ENCODE measurements at places on chromosomes 11 and 22. TPM values are rescaled to one million over a fixed set of nuclear protein-coding genes. Genes with fewer than 3 reads are reported as not detected.

DNA sequence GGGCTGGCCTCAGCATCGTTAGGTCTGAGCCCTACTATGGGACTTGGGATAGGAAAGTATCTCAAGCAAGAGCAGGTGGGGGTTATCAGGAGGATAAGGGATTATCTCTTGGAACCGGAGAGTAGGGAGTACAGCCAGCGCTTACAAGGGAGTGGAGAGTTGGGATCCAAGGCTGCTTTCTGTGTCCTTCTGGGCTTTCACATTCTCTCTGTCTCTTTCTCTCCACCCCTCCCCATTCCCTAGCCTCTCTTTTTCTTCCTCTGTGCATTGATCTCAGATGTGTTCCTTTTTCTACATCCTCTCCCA is 170.2 kb downstream of the BUD13 start:
- no peak overlapping the region for H3K27ac ChIP-seq
- H3K4me1 ChIP-seq, result peaks cover 8% of the 10 kb centered on the region
- no peak for DNase-seq
- no peaks in the 10 kb centered on the region for H3K36me3 ChIP-seq
- H3K27me3 ChIP-seq, result no peaks in the 10 kb centered on the region

DNA sequence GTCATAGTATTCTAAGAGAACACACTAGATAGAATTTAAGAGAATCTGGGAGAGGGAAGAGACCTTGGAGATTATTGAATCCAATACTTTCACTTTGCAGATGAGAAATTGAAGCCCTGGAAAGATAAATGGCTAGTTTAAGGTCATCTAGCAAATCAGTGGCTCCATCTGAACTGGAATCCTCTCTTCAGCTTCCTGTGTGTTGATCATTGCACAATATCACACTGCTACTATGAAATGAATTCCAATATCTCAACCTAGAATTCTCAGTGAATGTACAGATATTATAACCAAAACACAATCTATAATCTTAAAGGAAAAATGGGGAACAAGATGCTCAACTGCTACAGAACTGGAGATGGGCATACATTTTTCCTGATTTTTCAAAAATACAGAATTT is 44.1 kb downstream of the DCUN1D5 start:
- peaks cover 4% of the 10 kb centered on the region for H3K36me3 ChIP-seq
- H3K4me1 ChIP-seq, result no peaks in the 10 kb centered on the region
- H3K27me3 ChIP-seq, result no peaks in the 10 kb centered on the region
- H3K27ac ChIP-seq, result no peak overlapping the region

- no peak overlapping the region for H3K27ac ChIP-seq
- H3K36me3 ChIP-seq, result no peaks in the 10 kb centered on the region
- DNase-seq, result no peak
- no peaks in the 10 kb centered on the region for H3K4me1 ChIP-seq
- no peak overlapping the region for H3K4me3 ChIP-seq
- no peaks in the 10 kb centered on the region for H3K27me3 ChIP-seq
These were observed 6.0 kb downstream of the PNPLA5 start for GRCh38 chr22:43885786-43886185.

- H3K36me3 ChIP-seq, result no peaks in the 10 kb centered on the region
- DNase-seq, result no peak
- H3K4me3 ChIP-seq, result no peak overlapping the region
- H3K27me3 ChIP-seq, result no peaks in the 10 kb centered on the region
- peaks cover 36% of the 10 kb centered on the region for H3K4me1 ChIP-seq
These were observed 427.3 kb downstream of the TENM4 start for GRCh38 chr11:79013509-79013908.

The SBF1 gene
- polyA plus RNA-seq, result 24.2 TPM

The ADAMTS15 gene
- polyA plus RNA-seq, result 0.96 TPM

The PIH1D2 gene
- 0.97 TPM for polyA plus RNA-seq

- peak; percentile 78 for DNase-seq
- no peaks in the 10 kb centered on the region for H3K4me1 ChIP-seq
These were observed 21.7 kb downstream of the SLC43A1 start for GRCh38 chr11:57493507-57494503.

DNA sequence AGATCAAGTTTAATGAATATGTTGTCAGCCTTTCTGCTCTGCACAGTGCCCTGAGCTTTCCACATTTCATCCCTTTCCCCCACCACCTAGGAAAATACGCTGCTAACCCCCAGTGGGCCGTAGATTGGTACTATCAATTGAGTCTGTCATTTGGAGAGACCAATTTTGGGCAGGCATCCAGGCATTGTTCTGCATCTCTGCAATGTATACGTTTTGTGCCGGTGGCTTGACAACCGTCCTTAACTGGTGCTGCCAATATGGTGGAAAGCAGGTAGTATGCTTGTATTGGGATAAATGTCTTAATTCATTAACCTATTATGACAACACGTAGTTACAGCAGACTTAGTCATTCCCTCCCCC is 1.3 kb downstream of the ELMOD1 start:
- no peak for DNase-seq
- no peak overlapping the region for H3K4me3 ChIP-seq
- peaks cover 40% of the 10 kb centered on the region for H3K27me3 ChIP-seq
- H3K4me1 ChIP-seq, result peaks cover 15% of the 10 kb centered on the region
- no peaks in the 10 kb centered on the region for H3K36me3 ChIP-seq
- H3K27ac ChIP-seq, result no peak overlapping the region

DNA sequence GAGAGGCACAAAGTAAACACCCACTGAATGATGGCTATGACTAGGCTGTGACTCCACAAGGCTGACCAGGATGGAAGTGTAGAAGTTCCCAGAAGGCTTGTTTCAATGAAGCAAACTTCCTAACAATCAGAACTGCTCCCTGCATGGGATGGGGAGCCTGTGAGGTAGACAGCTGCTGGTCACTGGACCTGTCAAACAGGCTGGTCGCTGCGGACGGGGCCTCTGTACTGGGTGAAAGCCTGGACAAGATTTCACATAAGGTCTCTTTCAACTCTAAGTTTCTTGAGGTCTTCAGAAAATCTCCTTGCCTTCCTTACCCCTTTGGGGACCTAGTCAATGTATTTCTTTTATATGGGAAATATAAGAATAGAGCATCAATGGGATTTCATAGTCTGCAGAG is 438.2 kb downstream of the BUD13 start:
- H3K27ac ChIP-seq, result no peak overlapping the region
- no peak for DNase-seq
- no peaks in the 10 kb centered on the region for H3K36me3 ChIP-seq
- no peaks in the 10 kb centered on the region for H3K4me1 ChIP-seq

The TAGLN gene
- 519 TPM for polyA plus RNA-seq

- H3K36me3 ChIP-seq, result no peaks in the 10 kb centered on the region
- H3K4me1 ChIP-seq, result no peaks in the 10 kb centered on the region
- no peak overlapping the region for H3K4me3 ChIP-seq
- H3K27me3 ChIP-seq, result no peaks in the 10 kb centered on the region
- no peak overlapping the region for H3K27ac ChIP-seq
These were observed 44.9 kb downstream of the OR4C45 start for GRCh38 chr11:50077526-50077925.

The MOGAT2 gene
- polyA plus RNA-seq, result not detected

Measured in SK-N-SH (cell line).